Heart left ventricle (tissue), 16 donors: ENCODE measurements at places on chromosomes 3 and 15. TPM values are rescaled to one million over a fixed set of nuclear protein-coding genes. Genes with fewer than 3 reads are reported as not detected.
A peak's percentile ranks its signal among the peaks of the same experiment; 100 is the strongest.

DNA sequence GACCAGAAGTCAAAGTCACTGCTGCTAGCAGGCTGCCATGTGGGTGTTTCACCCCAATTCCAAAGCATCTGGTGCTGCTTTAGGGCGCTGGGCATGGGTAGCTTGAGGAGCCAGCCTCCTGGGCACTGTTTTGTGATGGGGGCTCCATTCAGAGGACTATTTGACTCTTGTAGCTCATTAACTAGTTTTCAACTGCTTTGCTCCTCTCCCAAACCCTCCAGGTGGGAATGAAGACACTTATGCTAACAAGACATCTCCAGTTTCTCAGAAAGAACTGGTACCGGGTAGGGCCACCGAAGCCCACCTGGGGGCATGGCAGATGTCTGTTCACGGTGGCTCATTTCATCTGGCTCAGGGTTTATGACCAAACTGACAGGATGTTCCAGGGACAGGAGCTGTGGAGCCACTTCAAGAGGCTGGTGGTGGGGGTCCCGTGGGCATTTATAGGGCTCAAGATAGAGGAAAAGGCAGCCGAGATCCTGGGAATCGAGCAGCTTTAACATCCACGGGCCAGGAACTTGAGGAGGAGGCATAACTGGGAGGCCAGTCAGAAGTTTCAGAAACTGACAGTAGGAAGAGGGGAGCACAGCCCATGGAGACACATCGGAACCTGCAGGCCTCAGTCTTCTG is 17.7 kb downstream of the AMOTL2 start:
- peak; percentile 12 for DNase-seq

The TICRR gene
- total RNA-seq = 0.15 TPM

- no peak for DNase-seq
Measured at GRCh38 chr3:10933805-10934481, 58.6 kb upstream of the SLC6A1 start.

The PIK3CB gene
- total RNA-seq = 37.3 TPM

- DNase-seq = no peak
Measured at GRCh38 chr3:175146258-175146657, 287.1 kb downstream of the NAALADL2 start.

- no peak for DNase-seq
Measured at GRCh38 chr3:172591876-172592771, 68.9 kb upstream of the TNFSF10 start.

The RAB6B gene
- total RNA-seq = 44.6 TPM

DNA sequence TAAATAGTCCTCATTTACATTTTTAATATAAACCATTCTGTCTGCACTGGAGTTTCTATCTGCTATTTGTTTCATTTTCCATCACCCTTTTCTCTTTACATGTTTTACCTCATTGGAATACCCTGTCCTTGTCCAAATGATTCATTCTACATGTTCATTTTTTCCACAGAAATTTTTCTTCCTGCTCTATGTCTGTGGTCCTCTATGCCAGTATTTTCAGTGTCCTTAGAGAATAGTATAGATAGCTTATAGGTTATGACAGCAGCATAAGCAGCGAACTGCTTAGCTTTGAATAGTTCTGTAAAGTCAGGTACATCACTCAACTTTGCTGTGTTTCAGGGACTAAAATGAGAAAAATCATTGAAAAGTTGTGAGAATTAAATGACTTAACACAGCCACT is 742.3 kb upstream of the CBLB start:
- DNase-seq = no peak

- DNase-seq = no peak
Measured at GRCh38 chr15:24075420-24076089, 388.4 kb upstream of the NDN start.

GRCh38 chr3:63193647-63194046 is 84.5 kb upstream of the SYNPR start:
- DNase-seq = no peak

The LYZL4 gene
- total RNA-seq = not detected

- no peak for DNase-seq
Measured at GRCh38 chr15:66764072-66764786, 62.2 kb downstream of the SMAD6 start.

GRCh38 chr3:150097588-150097890 is 126.8 kb upstream of the PFN2 start:
- no peak for DNase-seq

GRCh38 chr15:75073197-75073596 is 49.8 kb downstream of the PPCDC start:
- no peak for DNase-seq

- no peak for DNase-seq
Measured at GRCh38 chr15:100572362-100572983, 29.5 kb downstream of the LINS1 start.

DNA sequence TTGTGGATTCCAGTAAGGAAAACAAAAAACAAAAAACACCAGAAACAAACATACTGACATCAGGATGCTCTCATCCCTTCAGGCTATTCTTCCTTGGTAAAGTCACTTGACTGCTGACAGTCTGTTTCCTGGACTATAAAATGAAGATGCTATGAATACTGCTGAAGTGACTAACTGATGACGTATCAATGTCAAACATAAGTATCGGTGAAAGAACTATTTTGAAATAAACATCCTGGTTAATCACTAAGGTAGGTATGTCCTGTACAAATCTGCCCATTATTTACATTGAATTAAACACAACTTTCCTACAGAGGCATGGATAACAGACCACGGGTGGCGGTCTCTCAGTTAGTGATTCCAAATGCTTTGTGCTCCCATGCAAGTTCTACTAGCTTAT is 45.9 kb downstream of the CHAC1 start:
- no peak for DNase-seq

DNA sequence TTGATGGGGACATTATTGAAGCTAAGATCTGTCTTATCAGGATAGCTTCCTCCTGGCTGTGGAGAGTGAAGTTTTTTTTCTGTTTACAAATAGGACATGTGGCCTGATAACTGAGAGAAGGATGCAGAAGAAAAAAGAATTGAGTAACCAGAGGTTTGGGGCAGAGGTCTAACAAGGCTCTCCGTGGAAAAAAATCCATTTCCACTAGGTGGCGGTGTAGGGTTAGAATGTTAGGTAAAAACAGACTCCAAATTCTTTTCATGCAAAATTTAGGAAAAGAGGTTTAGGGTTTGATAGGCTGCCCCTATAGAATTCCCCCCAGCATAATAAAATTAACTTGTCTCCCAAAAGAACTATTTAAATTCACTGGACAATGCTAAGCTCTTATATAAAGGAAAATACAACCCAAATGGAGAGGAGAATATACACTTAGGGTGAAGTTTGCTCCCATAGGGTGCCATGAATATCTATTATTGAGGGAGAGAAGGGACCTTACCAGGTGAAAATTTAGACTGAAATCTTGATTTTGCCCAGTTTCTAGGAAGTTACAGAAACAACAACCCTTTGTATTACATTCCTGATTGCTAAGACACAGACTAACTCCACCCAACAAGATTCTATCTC is 1560.4 kb downstream of the OTOL1 start:
- no peak for DNase-seq

- DNase-seq = no peak
Measured at GRCh38 chr3:113952921-113953320, 5.1 kb downstream of the ZDHHC23 start.

GRCh38 chr3:170562080-170562479 is 23.8 kb downstream of the SLC7A14 start:
- DNase-seq = no peak

The TMEM212 gene
- total RNA-seq = not detected

DNA sequence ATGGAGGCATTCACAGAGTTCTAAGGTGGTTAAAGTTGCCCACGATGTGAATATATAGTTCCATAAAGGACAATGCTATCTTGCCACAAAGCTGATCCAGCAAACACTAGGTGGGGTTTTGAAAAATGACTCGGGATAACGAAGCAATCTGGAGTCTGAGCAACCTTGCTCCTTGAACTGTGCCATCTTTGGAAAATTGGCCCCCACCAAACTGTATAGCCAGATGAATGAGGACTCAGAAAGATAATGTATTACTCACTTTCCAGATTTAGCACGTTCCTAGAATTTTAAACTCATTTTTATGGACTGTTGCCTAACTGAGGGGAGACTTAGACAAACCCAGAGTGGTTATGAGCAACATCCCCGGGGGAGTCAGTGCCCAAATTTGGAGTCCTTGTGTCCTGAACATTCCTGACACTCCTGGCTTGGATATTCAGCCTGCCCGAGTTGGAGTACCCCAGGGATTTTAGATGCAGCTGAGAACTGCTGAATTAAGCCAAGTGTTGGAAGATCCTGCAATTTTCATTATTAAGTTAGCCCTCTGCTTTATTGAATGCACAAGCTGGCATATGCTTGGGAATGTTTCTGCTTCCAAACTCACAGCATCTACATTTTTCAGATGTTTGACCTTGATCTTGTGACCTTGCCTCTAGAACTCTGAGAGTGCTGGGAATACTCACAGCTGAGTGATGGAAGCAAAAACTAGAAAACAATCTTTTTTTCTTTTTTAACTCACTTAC is 8.8 kb upstream of the MAGI1 start:
- DNase-seq = no peak

DNA sequence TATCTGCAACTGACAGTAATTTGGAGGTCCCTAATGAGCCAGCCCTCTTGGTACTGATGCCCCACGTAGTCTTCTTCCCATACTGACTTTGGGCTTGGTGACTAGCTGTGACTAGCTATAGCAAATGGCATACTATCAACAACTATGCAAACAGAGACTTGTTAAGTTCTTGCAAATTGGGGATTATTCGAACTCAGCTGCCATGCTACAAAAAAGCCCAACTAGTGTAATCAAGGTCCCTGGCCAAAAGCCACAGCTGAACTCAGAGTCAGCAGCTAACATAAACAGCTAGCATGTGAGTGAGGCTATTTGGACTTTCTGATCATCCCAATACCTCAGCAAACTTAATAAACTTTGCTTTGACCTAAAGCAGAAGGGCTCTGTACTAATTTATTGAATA is 121.2 kb upstream of the PLXND1 start:
- no peak for DNase-seq

The IL20RB gene
- total RNA-seq = 0.31 TPM

DNA sequence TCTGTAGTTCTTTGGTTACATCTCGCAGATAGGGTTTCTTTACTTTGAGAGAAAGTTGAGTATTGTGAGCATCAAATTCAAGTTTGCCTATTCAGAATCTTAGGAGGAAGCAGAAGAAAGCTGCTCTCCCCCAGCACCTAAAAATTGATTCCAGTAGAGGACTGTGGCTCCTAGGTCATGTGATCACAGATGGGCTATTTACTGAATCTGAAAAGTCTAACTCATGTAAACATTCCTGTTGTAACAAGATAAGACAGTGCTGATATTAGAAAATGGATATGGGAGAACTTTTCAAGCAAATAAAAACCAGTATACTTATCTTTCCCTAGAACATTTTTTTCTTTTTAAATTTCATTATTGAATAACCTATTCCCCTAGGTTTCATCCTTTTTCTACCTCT is 308.4 kb upstream of the SLITRK3 start:
- DNase-seq = no peak

DNA sequence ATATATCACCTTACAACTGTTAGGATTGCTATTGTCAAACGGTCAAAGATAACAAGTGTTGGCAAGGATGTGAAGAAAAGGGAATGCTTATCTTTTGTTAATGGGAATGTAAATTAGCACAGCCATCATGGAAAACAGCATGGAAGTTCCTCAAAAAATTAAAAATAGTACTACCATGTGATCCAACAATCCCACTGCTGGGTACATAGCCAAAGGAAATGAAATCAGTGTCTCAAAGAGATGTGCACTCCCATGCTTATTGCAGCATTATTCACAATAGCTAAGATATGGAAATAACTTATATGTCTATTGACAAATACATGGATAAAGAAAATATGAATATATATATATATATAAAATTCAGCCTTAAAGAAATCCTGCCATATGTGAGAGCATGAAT is 274.6 kb downstream of the EDEM1 start:
- no peak for DNase-seq

- peak; percentile 31 for DNase-seq
Measured at GRCh38 chr3:30161375-30161774, 445.0 kb upstream of the TGFBR2 start.

- no peak for DNase-seq
Measured at GRCh38 chr15:73232776-73233175, 136.0 kb downstream of the HCN4 start.

- DNase-seq = no peak
Measured at GRCh38 chr3:195131176-195131575, 139.8 kb downstream of the XXYLT1 start.

The SLC6A11 gene
- not detected for total RNA-seq

- DNase-seq = no peak
Measured at GRCh38 chr3:37993460-37993819, 2.9 kb downstream of the VILL start.

- no peak for DNase-seq
Measured at GRCh38 chr15:74780523-74781430, 1.1 kb upstream of the CSK start.

The PLA2G4E gene
- total RNA-seq = not detected

The DNAJA4 gene
- total RNA-seq = 304 TPM

DNA sequence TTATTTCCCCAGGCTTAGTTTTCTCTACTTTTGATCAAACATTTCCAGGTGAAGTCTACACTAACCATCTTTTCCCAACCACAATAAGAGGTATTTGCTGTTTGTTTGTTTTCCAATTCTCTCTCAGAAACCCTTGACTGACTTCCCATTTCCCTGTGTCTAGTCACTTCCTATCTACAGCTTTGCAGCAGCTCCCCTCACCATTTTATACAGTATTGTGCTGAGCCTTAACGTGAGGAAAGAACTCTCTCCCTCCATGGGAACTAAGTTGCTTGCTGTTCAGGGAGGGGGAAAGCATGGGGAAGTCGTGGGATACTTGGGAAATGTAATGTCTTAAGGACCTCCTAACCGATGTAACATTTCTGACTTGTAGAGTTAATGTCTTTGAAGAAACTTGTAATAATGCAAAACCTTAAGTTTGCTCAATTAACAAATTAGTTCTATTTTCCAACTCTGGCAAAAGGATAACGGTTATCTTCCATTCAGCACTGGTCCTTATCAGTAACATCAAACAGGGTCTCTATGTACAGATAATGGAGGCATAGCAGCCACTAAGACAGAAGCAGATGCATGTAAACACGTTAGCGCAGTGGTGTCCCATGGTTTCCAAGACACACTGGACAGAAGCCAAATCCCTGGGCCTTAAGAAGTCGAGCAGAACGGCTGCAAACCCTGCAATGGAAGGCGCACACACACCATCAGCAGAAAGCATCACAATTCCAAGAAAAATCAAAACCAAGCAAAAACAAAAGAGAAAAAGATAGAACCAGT is 39.7 kb downstream of the NPTN start:
- no peak for DNase-seq

The RBP2 gene
- total RNA-seq = not detected

The GOLGA6L7 gene
- not detected for total RNA-seq

The CCR8 gene
- total RNA-seq = not detected

The SLC22A14 gene
- total RNA-seq = not detected

GRCh38 chr3:134904241-134904771 is 109.2 kb downstream of the EPHB1 start:
- no peak for DNase-seq

GRCh38 chr3:32018757-32019564 is 37.4 kb downstream of the ZNF860 start:
- no peak for DNase-seq

- no peak for DNase-seq
Measured at GRCh38 chr3:30602946-30603345, 3.5 kb upstream of the TGFBR2 start.

DNA sequence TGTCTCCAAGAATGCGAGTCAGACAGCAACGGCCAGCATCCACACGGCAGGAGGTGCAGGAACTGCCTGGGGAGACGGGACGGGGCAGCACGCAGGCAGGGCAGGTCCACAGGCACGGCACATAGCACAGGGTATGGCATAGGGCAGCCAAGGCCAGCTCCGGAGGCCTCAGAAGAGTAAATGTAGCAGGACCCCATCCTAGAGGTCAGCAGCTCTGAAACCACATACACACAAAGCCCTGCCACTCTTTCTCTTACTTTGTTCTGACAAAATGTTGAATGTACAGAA is 26.9 kb downstream of the ZXDC start:
- DNase-seq = no peak

The GOLGA8O gene
- total RNA-seq = 0.72 TPM

The GCSAM gene
- total RNA-seq = not detected
